Activated naive CD4-positive, alpha-beta T cell treated with anti-CD3 and anti-CD28 coated beads for 36 hours (primary cell): ENCODE measurements at places on chromosomes 12 and 14. TPM values are rescaled to one million over a fixed set of nuclear protein-coding genes. Genes with fewer than 3 reads are reported as not detected.
A peak's percentile ranks its signal among the peaks of the same experiment; 100 is the strongest.

GRCh38 chr12:10719482-10719881 lies 3.6 kb downstream of the YBX3 start:
- DNase-seq, result no peak

Gene CSRP2
- 0.86 TPM for total RNA-seq

Gene TCL1A
- total RNA-seq, result not detected

GRCh38 chr12:130818635-130819576 lies 20.1 kb downstream of the STX2 start:
- DNase-seq, result peak; percentile 79

Gene IQSEC3
- total RNA-seq, result 1.0 TPM

DNA sequence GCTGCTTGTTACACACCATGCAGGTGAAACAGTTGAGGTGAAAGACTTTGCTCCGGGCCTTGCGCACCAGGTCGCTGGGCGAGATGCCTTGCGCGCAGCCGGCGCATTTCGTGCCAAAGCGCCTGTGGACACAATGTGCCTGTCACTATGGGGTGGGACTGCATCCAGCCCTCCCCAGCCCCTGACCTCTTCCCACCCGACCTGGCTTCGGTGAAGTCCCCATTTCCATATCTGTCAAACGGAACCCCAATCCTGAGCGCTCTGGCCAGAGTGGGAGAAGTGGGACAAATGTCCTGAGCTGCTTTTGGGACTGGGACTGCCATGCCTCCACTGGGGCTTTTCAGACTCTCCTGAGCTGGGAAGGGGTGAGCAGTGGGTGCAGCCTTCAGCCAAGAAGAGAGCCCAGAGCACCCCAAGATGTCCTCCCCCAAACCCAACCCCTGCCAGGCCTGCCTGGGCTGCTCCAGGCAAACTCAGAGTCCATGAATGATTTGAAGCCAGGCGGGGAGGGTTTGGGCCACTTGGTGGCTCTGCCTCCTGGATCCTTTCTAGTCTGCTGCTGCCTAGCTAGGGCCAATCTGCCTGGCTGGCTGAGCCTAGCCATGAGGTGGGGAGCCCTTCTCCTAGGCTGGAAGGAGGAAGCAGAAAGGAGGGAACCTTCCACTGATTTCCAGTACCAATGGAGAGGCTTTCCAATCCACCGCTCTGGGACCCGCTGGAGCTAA lies 2.3 kb downstream of the LHX5 start:
- DNase-seq, result no peak
